Mammary epithelial cell (primary cell): ENCODE measurements at places on chromosomes 11 and 22. TPM values are rescaled to one million over a fixed set of nuclear protein-coding genes. Genes with fewer than 3 reads are reported as not detected.

- no peak for DNase-seq
Measured at GRCh38 chr11:41134971-41135370, 324.5 kb downstream of the LRRC4C start.

DNA sequence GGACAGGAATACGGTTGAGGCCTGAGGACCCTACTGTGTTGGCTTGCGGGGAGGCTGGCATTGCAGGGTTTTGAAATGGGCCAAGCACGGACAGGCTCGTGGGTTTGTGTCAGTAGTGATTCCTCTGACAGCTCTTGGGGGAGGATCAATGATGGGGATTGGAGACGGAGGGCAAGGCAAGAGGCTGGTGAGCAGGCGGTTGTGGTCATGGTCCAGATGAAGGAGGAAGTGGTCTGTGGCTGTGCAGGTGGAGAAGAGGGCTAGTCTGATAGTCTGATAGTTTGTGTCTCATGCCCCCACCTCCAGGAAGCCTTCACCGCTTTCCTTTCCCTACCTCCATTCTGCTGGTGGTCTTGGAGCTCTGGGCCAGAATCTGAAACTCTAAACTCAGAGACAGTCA lies 3.0 kb downstream of the MAFF start:
- DNase-seq = no peak

SLCO2B1 gene
- total RNA-seq = not detected in 2 replicates

ACR gene
- not detected in 2 replicates for total RNA-seq

GRCh38 chr11:100876815-100877520 lies 189.9 kb downstream of the ARHGAP42 start:
- peak; percentile 82 for DNase-seq

DNA sequence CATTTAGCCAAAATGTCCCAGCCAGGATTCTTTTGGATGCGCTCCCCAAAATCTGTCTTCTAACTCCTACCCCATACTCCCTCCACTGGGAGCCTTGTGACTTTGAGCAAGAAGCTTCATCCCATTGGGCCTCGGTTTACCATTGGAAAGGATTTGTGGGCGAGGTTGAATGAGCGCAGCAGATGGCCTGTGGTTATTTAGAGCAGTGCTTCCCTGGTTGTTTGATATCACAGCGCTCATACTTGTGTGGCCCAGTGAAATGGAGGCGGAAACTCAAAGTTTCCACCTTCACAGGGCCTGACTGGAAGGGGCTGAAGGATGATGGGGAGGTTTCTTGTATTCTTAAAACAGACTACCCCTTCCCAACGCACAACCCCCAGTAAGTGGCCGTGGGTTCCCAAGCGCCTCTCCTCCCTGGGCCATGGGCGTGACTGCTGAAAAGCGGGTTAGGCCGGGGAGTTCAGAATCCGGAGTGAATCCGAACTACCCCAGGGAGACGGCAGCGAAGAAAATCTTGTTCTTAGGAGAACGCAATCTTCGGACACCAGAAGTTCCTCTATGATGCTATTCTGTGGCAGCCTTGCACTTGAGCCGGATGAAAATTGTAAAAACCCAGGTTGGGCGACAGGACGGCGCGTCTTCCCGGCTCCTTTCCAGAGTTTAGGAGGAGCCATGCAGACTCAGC lies 1.2 kb upstream of the ATF4 start:
- no peak for DNase-seq

GRCh38 chr11:60431251-60431650 lies 1.9 kb downstream of the MS4A5 start:
- no peak for DNase-seq

GRCh38 chr22:21080435-21081137 lies 34.8 kb downstream of the LRRC74B start:
- DNase-seq = no peak

P4HA3 gene
- 0.17 TPM for total RNA-seq

GRCh38 chr11:34250732-34251588 lies 106.8 kb downstream of the ABTB2 start:
- peak; percentile 84 for DNase-seq

GRCh38 chr11:128928400-128928799 lies 14.3 kb downstream of the TP53AIP1 start:
- no peak for DNase-seq

DNA sequence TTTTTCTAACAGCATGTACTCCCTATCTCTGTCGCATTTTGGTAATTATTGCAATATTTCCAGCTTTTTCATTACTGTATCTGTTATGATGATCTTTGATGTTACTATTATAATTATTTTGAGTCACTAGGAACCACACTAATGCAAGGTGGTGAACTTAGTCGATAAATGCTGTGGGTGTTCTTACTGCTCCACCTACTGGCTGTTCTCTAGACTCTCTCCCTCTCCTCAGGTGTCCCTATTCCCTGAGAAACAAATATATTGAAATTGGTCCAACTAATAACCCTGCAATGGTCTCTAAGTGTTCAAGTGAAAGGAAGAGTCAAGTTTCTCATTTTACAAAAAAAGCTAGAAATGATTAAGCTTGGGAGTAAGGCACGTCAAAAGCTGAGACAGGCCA lies 10.5 kb downstream of the ARL14EP start:
- DNase-seq = peak; percentile 19

DNA sequence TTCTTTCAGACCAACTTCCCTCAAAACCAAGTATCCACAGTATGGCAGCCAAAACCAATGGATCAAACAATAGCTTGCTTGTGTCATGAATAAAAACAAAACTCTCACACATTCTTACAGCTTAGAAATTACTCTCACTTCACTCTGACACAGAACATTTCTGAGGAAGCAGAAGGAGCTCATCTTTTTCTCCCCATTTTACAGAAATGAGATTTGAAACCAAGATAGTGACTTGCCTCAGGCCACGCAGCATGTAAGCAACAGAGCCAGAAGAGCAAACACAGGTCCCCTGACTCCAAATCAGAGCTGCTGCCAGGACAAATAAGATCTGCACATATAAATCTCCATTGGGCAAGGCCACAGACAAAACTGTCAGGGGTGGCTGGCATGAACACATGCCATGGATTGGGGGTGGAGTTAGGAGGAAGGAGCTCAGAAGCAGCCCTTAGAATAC lies 64.8 kb downstream of the RAB30 start:
- no peak for DNase-seq

DNA sequence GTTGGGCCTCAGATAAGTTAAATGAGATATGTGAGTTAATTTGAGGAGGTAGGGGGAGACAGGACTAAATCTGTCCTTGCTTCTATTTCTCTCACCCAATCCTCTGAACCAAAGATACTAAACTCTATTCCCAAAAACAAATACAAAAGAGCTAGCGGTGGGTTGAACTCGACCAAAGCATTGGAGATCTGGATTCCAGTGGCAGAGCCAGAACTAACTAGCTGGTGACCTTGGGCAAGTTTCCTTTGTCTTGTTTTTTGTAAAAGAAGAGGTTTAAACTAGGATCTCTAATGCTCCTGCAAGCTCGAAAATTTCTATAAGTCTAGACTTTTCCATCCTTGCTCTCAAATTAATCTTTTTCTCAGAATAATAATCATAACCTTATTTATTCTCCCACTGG lies 1.5 kb downstream of the ME3 start:
- no peak for DNase-seq

DNA sequence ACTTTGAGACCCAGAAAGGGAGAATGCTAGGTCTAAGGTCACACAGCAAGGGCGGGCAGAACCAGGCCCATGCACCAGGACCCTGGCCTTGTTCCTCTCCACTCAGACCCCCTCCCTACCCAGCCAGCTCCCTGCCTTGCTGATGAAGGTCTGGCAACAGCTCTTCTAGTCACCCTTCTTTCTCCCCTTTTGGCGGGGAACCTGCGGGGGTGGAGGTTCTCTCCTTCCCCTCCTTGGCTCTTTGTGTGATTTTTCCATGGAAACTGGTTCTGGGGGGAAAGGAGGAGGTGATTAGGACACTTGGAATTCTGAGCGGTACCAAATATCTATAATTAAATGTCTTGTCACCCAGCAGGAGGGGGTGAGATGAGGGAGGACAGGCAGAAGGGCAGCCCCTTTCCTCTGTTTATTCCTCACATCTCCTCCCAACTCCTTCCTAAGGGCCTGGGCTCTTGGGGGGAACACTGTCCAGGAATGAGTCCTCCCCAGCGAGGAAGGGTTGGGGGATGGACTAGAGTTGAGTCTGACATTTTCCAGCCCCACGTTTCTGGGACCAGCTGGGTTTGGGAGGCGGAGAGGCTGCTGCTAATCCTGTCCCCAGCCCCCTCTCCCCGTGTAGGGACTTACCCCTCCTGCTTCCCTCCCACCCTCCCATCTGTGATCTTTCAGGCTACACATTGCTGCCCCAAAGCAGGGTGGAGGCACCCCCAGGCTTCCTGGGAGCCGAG lies 7.4 kb downstream of the ARHGEF17 start:
- DNase-seq = no peak

SHISAL1 gene
- total RNA-seq = 9.2 TPM

DNA sequence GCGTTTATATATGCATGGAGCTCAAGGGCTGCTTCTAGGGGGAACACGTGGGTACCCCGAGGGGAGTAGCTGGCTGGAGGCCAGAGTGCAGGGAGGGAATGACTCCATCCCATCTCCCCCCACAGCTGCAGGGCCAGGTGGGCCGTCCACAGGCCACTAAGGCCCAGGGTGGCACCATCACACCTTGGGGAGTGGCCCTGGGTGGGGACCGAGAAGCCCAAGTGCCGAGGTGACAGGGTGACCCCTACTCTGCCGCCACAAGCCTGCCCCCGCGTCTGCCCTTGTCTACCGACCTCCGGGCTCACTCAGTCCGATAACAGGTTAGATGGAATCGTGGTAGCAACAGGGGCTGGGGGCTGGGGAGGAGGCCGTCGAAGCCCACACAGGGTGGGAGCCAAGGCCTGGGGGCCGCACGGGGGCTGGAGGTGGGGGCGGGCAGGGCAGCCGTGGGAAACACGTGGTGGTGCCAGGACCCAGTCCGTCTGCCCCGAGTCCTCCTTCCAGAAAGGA lies 125.7 kb downstream of the KCNQ1OT1 start:
- DNase-seq = no peak

GRCh38 chr11:84036664-84037194 lies 750.6 kb upstream of the CCDC90B start:
- no peak for DNase-seq

DNA sequence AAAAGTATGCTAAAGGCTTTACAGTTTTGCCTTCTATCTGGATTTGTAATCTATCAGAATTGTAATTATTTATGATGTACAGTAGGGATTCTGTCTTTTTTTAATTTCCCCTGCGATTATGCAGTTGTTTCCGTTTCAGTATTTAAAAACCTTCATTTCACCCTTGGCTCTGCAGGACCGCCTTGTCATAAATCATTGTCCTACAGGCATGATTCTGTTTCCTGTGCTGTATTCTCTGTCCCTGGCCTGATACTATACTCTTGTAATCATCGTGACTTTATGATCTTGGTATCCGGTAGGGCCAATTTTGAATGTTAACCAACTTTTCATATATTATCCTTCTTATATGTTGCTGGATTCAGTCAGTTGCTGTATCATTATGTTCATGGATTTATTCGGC lies 151.7 kb downstream of the ATXN10 start:
- DNase-seq = no peak

P2RX6 gene
- 2.6 and 2.9 TPM in 2 replicates for total RNA-seq

- DNase-seq = no peak
Measured at GRCh38 chr11:3227568-3228444, 4.4 kb downstream of the MRGPRE start.

DNA sequence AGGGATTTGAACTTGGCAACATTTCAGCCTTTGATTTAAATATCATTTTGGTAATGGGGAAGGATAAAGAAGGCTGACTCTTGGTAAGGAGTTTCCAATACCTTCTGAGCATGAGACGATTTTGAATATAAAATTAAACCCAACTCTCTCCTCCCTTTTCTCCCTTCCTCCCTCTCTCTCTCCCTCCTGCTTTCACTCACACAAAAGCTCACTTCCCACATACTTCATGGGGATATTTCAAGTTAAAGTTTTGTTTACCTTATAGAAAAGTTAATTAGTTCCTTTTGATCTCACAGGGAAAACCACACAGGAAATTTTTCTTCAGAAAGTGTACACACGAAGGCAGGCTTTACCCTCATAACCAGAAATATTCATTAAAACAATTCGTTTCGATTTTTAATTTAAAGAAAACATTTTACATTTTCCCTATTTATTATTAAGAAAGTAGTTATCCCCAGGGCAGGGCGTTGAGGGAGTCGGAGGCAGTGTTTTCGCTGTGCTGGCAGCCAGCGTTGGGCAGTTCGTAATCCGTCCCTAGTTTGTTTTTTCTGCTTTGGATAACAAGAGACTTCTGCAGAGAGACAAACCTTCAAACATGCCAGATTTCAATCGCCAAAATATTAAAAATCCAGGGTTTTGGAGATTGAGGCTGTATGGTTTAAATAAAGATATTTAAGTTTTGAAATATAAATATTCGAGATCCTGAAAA lies 25.3 kb upstream of the ALX4 start:
- DNase-seq = no peak

CD81 gene
- 302 and 310 TPM in 2 replicates for total RNA-seq

DNA sequence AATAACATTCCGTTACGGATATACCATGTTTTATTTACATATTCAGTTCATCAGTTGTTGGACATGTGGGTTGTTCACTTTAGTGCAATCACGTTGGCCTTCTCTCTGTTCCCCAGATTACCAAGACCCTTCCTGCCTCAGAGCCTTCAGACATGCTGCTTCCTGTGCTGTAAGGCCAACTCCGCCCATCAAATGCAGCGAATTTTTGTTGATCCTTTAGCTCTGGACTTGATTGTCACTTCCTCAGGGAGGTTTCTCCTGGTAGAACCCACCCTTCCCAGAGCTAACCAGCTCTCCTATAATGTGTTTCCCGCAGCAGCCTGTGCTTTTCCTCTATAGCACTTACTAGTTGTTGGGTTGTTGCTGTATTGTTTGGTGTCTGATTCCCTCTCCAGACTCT lies 39.4 kb downstream of the SWAP70 start:
- no peak for DNase-seq

MYO18B gene
- not detected in 2 replicates for total RNA-seq
